Stimulated activated CD4-positive, alpha-beta T cell treated with anti-CD3 and anti-CD28 coated beads, TNF-alpha, amount 100 ng/mL, for 1 hour (primary cell): ENCODE measurements at places on chromosomes 2 and 18.

DNA sequence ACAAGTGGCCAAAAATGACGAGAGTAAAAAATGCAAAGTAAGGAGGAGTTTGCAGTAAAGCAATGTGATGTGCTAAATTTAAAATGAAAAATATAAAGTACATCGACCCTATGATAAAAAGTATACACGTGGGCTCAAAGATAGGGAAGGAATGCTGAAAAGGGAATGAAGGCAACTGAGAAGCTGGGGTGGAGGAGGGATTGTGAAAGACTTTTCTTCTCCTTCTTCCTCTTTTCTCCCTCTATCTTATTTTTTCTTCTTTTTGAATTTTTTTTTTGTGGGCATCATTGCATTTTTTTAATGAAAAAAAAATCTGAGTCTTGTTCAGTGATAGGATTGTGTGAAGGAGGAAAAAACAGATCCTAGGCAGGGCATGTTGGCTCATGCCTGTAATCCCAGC lies 57.6 kb upstream of the STK17B start:
- DNase-seq = no peak

DNA sequence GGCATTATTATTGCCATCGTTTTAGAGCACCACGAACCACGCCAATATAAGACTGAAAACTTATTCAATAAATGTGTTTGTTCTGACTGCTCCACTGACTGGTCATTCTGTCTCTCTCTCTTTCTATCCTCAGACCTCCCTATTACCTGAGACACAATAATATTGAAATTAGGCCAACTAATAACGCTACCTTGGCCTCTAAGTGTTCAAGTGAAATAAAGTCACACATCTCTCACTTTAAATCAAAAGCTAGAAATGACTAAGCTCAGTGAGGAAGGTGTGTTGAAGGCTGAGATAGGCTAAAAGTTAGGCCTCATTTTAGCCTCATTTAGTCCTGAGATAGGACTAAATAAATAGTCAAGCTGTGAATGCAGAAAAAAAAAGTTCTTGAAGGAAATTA lies 38.8 kb downstream of the G6PC2 start:
- no peak for DNase-seq

DNA sequence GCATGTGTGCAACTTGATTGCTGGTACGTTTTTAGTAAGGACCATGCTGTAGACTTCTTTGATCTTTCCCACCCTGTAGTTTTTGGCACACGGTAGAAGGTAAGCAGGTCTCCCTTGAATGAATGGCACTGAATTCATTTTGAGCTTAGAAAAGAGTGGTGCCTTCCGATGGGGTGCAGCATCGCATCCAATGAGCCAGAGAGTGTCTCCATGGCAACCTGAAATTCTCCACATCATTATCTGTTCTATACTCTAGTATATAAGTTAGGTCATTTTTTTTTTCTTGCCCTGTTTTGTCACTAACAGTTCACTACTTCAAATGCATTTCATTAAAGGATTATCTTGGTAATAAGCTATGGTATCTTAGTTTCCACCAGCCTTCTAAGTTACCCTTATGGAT lies 81.2 kb upstream of the REV1 start:
- no peak for DNase-seq

- DNase-seq = no peak
Measured at GRCh38 chr2:48756289-48756688, 765 bp upstream of the LHCGR start.

DNA sequence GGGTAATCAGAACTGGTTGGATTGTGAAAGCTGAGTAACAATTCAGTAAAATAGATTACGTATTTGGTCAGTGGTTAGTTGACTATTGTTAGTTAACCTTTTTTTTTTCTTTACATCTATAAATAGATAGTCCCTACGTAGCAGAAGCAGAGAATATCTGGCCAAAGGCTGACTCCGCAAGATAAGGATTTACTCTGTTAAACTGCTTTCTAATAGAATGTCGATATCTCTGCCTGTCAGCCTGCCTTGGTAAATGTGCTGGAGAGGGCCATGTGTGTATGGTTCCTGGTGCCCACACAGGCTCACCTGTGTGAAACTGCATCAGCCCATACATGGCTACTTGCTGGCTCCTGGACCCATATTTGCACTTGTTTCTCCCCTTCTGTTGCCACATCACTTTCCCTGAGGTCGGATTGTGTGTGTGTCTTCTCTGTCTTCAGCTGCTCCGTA lies 94.4 kb downstream of the CRIM1 start:
- no peak for DNase-seq

- no peak for DNase-seq
Measured at GRCh38 chr2:120777787-120778186, 42.1 kb downstream of the GLI2 start.

GRCh38 chr18:35127201-35127600 lies 86.0 kb downstream of the MAPRE2 start:
- DNase-seq = no peak

DNA sequence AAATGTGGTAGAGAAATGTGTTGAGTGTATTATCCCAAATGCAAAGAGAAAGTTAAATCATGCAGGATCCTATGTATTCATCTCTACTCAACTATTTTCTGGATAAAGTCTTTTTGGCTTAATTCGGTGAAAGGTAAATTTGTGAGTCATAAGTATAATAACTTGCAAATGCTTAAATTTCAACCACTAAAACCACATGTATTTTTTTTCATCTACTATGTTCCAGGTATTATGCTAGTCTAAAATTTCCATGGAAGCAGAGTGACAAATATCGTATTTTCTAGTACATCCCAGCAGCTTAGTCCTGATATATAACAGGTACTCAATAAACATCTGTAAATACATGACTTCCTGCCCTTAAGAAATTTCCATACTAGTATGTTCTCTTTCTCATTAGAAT lies 6.2 kb downstream of the ALS2 start:
- no peak for DNase-seq

- no peak for DNase-seq
Measured at GRCh38 chr18:70200286-70200685, 5.2 kb downstream of the RTTN start.

GRCh38 chr18:9869715-9870430 lies 15.9 kb upstream of the TXNDC2 start:
- DNase-seq = no peak

- no peak for DNase-seq
Measured at GRCh38 chr2:56871644-56872043, 687.9 kb downstream of the CCDC85A start.

DNA sequence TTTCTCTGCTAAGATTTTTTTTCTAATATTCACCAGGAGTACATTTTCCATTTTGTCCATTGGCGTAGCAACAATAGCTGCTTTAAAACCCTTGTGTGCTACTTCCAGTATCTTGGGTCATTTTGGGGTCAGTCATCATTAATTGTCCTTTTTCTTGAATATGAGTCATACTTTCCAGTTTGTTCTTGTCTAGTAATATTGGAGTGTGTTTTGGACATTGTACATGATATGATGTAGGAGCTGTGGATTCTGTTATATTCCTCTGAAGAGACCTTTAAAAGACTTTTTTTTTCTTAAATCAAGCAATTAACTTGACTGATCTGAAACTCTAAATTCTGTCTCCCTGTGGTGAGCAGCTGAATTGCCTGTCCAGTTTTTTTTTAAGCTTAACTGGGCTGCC lies 40.8 kb downstream of the AGPS start:
- DNase-seq = no peak

DNA sequence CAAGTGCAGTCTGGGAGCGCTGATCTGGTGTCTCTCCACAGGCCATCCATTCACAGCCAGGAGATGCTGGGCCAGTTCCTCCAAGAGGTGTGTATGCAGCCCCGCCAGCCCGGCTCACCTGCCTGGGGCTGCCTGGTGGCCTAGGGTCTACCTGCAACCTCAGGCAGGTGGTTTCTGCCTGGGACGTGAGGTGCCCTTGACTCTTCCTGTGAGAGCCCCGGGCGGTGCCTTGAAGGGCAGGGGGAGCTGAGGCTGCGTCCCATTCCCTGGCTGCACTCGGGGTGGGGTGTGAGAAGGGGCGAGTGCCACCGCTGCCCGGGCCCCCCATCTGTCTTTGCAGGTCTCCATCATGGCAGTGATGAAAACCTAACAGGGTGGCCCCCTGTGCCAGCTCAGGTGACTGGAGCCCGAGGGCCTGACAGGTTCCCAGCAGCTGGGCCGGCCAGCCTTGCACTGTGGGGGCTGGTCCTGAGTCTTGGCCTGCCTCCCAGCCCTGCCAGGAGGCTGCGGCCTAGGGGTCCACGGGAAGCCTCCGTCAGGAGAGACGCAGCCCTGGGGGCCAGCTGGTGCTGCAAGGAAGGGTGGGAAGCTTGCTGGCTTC lies 11.9 kb downstream of the CAPN10 start:
- DNase-seq = no peak

- no peak for DNase-seq
Measured at GRCh38 chr2:237733677-237734300, 64.8 kb upstream of the RBM44 start.

GRCh38 chr2:151668737-151669136 lies 65.5 kb downstream of the NEB start:
- DNase-seq = no peak

GRCh38 chr2:7795778-7796563 lies 878.8 kb downstream of the RNF144A start:
- DNase-seq = no peak

DNA sequence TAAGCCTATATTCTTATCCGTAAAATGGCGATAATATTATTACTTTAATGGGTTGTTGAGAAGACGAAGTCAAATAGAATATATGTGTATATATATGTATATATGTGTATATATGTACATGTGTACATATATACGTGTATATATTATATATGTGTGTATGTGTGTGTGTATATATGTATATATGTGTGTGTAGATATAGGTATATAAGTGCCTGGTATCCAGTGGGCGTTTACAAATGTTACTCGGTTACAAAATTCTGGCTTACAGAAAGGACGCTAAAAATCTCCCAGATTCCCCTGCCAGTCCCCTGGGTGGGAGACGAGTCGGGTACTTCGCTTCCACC lies 295 bp upstream of the MTX2 start:
- no peak for DNase-seq

GRCh38 chr2:239536186-239536585 lies 135.4 kb upstream of the HDAC4 start:
- no peak for DNase-seq

- DNase-seq = no peak
Measured at GRCh38 chr2:137693534-137693933, 270.7 kb upstream of the HNMT start.

GRCh38 chr2:230723363-230723762 lies 10.7 kb downstream of the CAB39 start:
- no peak for DNase-seq

GRCh38 chr2:241363426-241363825 lies 7.3 kb downstream of the FARP2 start:
- no peak for DNase-seq

DNA sequence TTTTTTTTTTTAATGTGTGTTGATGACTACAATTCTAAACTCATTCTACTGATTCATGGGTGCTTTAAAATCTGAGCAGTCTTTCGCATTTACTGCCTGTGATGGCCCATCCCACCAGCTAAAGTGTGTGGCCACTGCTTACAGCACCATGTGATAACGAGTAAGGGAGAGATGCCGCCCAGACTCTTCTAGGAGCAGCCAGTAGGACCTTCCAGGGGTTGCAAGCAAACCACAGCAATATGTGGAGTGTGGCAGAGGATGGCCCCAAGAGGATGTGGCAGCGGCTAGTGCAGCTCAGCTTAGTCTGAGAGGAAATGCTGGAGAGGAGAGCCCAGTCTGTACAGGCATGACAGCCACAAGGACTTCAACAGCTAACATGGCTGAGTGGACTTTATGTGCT lies 14.9 kb downstream of the IL1B start:
- DNase-seq = no peak

GRCh38 chr2:88038263-88039105 lies 17.1 kb downstream of the KRCC1 start:
- DNase-seq = no peak

- no peak for DNase-seq
Measured at GRCh38 chr2:1586251-1586922, 157.9 kb downstream of the PXDN start.

GRCh38 chr2:191319186-191319585 lies 74.0 kb downstream of the MYO1B start:
- no peak for DNase-seq

DNA sequence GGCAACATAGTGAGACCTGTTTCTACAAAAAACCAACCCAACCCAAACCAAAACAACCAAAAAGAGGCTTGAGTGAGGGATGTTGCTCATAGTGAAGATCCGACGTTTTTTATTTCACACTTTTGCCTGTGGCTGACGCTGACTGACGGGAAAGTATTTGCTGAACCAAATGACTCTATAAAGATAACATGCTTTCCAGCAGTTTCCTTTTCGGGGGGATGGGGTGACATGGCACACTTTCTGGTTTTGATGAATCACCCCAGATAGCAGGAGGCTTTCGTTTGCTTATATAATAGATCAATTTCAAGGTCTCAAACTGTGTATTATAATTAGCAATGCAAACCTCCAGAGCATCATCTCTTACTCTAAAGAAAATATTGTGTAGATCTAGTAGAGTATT lies 150.8 kb downstream of the AQP4 start:
- no peak for DNase-seq

DNA sequence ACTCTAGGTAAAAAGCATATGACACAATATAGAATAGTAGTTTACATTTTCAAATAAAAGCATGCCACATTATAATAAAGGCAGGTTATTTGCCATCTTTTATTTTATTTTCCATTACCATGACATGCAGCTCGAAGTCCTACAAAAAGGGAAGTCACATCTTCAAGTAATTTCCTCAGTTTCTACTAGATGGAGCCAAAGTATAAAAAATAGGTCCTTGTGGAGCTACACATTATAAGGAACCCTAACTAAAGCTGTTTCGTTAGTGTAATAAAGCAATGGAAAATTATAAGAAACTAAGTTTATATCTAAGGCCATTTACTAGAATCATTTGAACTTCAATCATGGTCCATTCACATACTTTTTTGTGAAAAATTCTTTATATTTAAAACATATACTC lies 674.5 kb downstream of the KCNJ3 start:
- no peak for DNase-seq

- DNase-seq = no peak
Measured at GRCh38 chr2:129803032-129803431, 176.4 kb upstream of the RAB6C start.

- DNase-seq = no peak
Measured at GRCh38 chr18:63236406-63236805, 83.2 kb downstream of the BCL2 start.

DNA sequence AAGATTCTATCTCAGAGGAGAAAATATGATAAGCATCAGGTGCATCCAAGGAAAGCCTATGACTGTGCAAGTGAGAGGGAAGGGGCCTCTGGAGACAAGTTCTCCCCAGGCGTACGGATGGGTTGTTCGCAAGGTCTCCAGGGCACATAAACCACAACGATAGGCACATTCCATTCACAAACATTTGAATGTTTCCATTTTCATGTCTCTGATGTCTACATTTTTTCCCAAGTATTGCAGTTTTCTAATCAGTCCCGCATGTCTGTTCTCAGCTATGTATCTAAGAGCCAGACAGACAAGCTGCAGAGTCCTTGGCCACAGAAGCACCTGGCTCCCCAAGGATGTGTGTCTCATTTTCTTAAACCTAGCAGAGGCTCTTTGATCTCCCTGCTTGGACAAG lies 28.0 kb downstream of the OSR1 start:
- DNase-seq = no peak
